Anterior cingulate cortex (tissue), 58 donors: ENCODE measurements at places on chromosomes 3 and 15.

- no peak for DNase-seq
Observed at GRCh38 chr15:41160639-41161315, 44.7 kb upstream of the INO80 start.

DNA sequence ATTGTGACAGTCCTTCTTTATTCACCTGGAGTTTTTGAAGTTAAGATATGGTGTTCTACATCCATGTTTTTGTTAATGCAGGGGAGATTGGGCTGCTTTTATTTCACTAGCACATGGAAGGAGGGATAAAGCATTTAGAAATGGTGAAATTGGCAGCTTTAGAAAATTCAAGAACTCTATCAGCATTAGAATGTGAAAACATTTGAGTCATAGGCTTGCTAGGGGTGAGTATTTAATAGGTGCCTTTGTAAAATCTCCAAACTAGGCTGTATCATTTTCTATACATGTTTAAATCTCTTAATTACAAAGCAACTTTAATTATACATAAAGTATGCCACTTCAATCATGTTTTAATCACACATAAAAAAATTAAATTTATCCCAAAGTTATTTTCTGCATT, 12.9 kb downstream of the NLGN1 start:
- DNase-seq: no peak

GRCh38 chr15:73678498-73678897, 5.7 kb upstream of the CD276 start:
- DNase-seq: no peak

DNA sequence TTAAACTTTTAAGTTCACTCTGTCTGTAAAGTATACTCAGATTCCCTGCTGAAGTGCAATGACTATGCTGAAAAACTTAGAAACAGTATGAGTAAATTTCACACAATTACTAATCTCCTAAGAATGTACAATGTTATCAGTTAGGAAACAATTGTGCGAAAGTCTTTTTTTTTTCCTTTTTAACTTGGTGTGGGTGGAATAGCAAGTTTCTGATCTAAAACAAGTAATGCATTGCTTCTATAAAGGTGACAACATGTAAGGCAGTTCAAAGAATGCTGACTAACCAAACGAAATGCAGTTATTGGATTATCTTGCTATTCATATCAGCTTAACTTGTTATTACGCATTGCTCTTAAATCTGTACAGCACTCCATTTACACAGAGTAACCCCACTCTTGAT, 19.3 kb upstream of the SLC12A8 start:
- DNase-seq: no peak

- no peak for DNase-seq
Observed at GRCh38 chr3:115537669-115538068, 85.6 kb upstream of the GAP43 start.

GRCh38 chr15:75347222-75348033, 589 bp downstream of the NEIL1 start:
- peak; percentile 68 for DNase-seq

GRCh38 chr3:195751560-195751959, 30.8 kb downstream of the MUC20 start:
- no peak for DNase-seq

GRCh38 chr3:130963444-130963843, 63.2 kb downstream of the ASTE1 start:
- no peak for DNase-seq

GRCh38 chr3:38404286-38404685, 49.4 kb upstream of the ACVR2B start:
- no peak for DNase-seq
